Foreskin keratinocyte (primary cell): ENCODE measurements at places on chromosomes 12 and 14.
A peak's percentile ranks its signal among the peaks of the same experiment; 100 is the strongest.

- peak; percentile 18 for DNase-seq
These were observed 181.6 kb downstream of the GRIP1 start for GRCh38 chr12:66497008-66497897.

- DNase-seq: no peak
These were observed 4.8 kb upstream of the ENO2 start for GRCh38 chr12:6909421-6910145.

DNA sequence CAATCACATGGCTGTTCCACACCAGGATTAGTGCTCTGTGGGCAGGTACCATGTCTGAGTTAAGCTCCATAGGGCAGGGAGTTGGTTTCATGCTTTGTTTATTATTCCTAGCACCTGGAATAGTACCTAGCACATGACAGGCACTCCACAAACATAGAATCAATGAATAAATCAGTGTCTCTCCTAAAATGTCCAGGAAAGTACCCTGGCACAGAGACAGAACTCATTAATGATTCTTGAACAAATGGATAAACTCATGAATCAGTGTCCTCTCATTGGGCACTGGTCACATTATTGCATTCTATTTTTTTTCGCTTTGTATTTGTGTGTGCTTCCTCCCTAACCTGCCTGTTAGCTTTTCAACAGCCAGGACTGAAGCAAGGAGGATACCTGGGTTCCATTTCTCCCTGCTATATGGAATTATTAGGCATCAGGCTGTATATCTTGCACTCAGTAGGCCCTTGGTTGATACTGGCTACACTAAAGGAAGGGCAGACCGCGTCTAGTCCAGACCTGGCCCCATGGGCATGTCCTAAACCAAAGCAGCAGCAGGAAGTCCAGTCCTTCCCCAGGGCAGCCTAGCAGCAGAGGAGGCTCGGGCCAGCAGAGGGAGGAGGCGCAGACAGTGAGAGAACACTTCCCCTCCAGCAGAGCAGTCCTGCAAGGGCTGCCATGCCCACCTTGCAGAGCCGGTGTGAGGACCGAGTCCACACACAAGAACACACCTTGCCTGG, 18.4 kb downstream of the HDAC7 start:
- no peak for DNase-seq

DNA sequence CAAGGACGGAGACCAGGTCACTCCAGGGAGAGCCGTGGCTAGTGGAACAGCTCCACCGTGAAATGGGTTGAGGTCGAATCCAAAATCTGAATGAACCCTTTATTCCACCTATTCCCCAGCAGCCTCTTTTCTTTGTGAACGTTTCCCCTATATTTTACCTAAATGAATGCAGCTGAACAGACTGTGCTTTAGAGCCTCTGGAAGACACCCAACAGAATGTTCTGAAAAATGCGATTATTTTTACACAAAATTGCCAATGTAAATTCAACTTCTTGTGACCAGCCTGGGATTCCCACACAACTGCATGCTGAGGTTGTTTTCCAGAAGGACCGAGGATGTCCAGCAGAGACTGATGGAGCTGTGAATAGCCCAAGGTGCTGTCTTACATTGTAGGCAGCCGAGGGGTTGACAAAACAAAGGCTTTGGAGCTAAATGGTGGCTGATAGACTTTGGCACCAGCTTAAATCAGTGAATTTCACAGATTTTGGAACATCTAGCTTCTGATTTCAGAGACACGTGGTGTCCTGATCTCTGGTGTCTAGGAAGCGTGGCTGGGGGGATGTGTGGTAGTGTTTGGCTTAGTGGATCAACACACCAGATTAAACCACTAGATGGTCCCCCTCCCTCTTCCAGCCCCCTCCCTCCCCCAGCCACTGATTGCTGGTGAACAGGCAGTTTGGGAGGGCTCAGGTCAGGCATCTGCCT, 150.4 kb downstream of the ZNF664 start:
- DNase-seq: no peak

- no peak for DNase-seq
These were observed 99.2 kb upstream of the TBX3 start for GRCh38 chr12:114783089-114783618.

DNA sequence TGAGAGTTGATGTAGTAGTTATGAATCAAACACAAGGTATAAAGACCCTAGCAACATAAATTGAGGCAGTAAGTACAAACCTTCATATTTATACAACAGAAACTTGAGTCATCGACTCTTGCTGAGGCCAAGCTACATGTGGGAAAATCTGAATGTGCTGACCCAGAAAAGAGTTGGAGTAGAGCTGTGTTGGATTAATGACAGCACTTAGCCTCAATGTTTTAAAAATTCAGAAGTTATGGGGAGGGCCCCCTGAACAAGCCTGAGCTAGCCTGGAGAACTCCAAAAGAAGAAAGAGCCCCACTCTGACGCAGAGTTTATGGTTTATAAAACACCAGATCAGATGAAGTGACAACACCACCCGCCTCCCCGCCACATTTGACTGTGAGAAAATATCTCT, 100.0 kb downstream of the DUSP6 start:
- DNase-seq: no peak

- no peak for DNase-seq
These were observed 15.3 kb downstream of the GPR132 start for GRCh38 chr14:105049753-105050550.
